ENCODE measurements at places on chromosomes 1 and 21.

DNA sequence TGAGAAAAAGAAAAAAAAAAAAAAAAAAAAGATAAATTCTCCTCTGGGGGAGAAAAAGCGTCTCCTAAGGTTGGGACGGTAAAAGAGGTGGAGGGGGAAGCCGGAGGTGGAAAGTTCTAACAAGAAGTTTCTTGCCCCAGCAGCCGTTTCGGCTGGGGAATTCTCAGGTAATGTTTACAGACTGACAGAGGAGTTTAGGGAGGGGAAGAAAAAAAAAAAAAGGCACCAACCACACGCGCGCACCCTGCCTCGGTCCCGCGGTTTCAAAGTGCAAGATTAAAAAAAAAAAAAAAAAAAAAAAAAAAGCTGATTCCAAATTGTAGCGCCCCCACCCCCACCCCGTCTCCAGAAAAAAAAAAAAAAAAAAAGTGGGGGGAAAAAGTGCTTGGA lies 504 bp downstream of the DHRS3 start:
- DNase-seq = peak; percentile 91

DNA sequence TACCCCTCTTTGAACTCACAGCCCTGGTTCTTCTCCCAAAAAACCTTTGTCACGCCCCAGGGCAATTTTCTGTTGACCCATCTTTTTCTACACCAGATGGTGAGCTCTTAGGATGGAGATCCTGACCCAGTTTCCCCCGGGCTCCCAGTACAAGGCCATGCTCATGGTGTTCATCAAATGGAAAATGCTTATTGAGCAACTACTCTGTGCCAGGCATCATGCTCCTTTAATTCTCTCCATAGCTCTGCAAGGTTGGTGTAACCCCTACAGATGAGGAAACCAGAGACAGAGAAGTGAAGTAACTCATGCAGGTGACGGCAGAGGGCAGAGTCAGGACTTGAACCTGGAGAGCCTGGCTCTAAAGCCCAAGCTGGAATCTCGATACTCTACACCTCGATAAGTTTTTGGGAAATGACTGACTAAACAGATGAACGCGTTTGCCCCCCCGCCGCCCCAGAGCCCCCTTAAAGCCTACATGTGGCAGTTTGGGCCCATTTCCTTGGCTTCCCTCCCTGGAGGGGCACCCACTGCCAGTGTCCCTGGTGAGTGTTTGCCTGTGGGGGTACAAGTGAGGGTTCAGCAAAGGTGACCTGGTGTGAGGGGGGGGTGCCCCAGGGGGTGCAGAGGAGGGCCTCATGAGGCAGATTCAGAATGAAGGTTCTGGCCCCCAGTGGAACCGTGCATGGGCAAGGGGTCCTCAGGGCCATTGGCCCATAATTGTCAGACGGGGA lies 30.2 kb upstream of the RUNX3 start:
- DNase-seq = no peak

GRCh38 chr1:10696977-10697376 lies 99.5 kb downstream of the CASZ1 start:
- no peak for DNase-seq

GRCh38 chr1:89190017-89190416 lies 8.7 kb downstream of the GBP4 start:
- no peak for DNase-seq

DNA sequence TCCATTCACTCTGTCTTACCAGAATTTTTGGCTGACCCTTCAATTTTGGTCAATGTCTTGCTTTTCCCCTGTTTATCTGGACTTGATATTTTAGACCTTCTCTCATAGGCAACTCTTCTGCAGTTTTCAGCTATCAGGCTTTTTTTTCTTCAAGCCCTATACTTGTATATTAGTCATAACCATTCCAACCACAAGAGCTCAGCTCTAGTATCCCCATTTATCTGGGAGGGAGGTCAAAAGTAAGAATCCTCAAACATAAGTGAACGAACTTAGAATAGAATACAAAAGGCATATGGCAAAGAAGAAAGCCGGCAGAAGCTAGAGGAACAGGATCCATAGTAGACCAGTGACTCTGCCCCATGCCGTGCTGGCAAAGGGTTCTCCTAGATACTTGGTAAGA lies 45.9 kb upstream of the TNFSF4 start:
- no peak for DNase-seq

- no peak for DNase-seq
Observed at GRCh38 chr1:201255479-201256362, 27.6 kb upstream of the PKP1 start.

DNA sequence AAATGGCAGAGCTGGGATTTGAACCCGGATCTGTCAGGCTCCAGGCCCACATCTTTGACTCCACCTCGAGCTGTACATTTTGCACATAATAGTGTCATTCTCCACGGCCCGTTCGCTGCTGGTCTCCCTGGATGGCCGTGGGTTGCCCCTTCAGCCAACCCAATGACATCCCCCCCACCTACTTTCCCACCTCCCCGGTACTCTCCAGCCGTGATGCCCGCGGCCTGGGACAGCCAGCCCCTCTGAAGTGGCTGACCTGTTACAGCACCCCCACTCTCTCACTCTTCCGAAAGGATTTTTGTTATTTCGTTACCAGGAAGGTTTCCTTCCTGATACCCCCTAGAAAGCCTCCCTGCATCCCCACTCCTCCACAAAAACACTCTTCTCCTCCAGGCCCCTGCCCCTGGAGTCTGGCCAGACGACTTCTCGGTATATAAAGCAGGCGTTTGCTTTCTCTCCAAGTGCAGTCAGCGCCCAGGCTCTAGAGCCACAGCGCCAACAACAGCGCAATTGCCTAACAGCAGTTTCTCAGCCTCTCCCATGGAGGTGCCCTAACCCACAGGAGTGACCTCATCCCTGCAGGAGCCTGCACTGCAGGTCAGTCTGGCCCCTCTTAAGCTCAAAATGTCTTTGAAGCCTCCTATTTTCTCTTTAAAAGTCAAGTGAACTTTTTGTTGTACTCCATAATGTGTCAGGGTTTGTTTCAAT lies 14.5 kb upstream of the GJB5 start:
- DNase-seq = no peak

GRCh38 chr1:145859491-145860023 lies 676 bp upstream of the PIAS3 start:
- DNase-seq = peak; percentile 83

DNA sequence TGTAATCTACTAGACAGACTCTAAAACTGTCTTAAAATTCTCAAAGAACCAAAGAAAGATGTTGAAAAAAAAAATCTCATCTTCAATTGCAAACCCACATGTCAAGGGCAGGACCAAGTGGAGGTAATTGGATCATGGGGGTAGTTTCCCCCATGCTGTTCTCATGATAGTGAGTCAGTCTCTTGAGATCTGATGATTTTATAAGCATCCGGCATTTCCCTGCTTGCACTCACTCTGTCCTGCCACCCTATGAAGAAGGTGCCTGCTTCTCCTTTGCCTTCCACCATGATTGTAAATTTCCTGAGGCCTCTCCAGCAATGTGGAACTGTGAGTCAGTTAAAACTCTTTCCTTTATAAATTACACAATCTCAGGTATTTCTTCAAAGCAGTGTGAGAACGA lies 257.0 kb downstream of the HHIPL2 start:
- DNase-seq = no peak

- DNase-seq = no peak
Observed at GRCh38 chr1:51523931-51524330, 4.9 kb upstream of the EPS15 start.

DNA sequence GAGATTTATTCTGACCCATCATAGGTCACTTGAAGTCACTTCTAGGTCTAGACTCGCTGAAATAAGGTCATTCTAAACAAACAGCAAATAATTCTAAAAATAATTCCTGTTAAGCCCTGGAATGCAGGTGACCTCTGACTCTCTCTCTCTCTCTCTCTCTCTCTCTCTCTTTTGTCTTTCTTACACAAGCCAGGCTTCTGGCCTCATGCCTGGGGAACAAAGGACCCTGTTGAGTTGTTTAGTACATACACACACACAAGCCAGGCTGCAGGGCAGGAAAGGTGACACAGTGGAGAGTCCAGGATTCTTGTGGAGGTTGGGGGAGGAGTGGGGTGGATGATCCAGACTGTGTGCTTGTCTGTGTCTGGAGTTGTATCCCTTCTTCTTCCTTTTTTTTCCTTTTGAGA lies 4.0 kb upstream of the MEX3A start:
- no peak for DNase-seq

GRCh38 chr1:171803045-171803444 lies 21.6 kb downstream of the METTL13 start:
- DNase-seq = no peak

- no peak for DNase-seq
Observed at GRCh38 chr1:199753513-199753912, 274.0 kb upstream of the NR5A2 start.

DNA sequence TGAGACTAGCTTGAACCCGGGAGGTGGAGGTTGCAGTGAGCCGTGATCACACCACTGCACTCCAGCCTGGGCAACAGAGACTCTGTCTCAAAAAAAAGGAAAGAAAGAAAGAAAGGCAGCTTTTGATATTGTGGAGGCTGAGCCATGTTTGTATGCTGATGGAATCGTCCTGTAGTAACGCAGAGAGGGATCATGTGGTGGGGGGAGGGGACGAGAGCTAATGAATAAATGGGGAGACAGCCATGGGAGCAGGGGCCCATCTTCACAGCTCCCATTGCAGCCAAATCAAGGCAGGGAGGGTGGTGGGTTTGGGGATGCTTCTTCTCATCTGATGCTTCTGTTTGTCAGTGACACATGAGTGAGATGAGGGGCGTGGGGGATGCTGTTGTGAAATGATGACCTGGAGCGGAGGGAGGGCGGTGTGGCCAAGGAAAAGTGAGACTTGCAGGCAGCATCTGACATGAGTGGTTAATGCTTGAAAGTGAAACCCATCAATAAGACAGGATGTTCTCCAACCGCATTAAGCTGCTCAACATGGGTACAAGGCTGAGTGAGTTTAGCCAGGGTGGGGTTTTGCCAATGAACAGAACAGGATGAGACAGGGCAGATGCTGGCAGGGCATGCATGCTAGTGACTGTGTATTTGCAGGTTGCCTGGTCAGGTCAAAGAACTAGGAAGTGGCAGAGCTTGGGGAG lies 16.7 kb downstream of the SPATA21 start:
- DNase-seq = peak; percentile 68

GRCh38 chr1:86773341-86774288 lies 69.2 kb downstream of the SH3GLB1 start:
- no peak for DNase-seq

- no peak for DNase-seq
Observed at GRCh38 chr1:72606216-72606810, 324.0 kb upstream of the NEGR1 start.

GRCh38 chr1:97761637-97762036 lies 159.2 kb downstream of the DPYD start:
- DNase-seq = no peak
